Right kidney (tissue), 9 donors: ENCODE measurements at places on chromosomes 6 and 20.

- peak; percentile 63 for DNase-seq
These were observed 55.3 kb downstream of the CTCFL start for GRCh38 chr20:57469418-57470211.

DNA sequence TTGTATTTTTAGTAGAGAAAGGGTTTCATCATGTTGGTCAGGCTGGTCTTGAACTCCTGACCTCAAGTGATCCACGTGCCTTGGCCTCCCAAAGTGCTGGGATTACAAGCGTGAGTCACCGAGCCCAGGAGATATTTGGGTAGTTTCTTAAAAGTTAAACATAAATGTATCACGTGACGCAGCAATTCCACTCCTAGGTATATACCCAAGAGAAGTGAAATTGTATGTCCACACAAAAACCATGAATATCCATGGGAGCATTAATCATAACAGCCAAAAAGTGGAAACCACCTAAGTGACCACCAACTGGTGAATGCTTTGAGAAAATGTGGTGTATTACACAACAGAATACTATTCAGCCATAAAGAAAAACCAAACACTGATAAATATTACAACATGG, 164.8 kb downstream of the MRPL14 start:
- DNase-seq: no peak

DNA sequence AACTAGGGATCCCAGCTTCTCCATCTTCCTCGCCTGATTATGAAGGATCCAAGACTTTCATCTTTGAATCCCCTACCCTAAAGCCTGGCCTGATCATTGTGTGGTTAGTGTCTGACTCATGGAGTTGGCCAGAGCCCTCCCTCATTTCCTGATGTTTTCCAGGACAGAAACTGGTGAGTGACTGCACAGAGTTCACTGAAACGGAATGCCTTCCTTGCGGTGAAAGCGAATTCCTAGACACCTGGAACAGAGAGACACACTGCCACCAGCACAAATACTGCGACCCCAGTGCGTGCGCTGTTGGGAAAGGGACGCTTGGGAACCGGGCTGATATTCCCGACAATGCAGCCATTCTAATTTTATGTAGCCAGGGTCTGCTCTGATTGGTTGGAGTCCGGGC, 4.0 kb downstream of the CD40 start:
- DNase-seq: no peak

DNA sequence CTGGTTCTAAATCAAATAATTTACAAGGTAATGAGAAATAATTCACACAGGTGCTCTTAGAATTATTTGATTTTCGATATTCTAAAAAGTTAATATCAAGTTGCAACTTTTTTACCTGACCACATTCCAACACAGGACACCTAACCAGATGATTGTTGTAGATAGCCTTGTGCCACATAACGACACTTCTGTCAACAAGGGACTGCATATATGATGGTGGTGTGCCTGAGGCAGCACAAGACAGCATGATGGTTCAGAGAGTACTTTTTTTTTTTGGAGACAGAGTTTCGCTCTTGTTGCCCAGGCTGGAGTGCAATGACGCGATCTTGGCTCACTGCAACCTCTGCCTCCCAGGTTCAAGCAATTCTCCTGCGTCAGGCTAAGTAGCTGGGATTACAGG, 66.2 kb upstream of the TMEM30A start:
- no peak for DNase-seq

- DNase-seq: no peak
These were observed 158.3 kb downstream of the GMPR start for GRCh38 chr6:16396497-16397319.
